NCI-H446 (cell line): ENCODE measurements at places on chromosomes 12 and 14.

DNA sequence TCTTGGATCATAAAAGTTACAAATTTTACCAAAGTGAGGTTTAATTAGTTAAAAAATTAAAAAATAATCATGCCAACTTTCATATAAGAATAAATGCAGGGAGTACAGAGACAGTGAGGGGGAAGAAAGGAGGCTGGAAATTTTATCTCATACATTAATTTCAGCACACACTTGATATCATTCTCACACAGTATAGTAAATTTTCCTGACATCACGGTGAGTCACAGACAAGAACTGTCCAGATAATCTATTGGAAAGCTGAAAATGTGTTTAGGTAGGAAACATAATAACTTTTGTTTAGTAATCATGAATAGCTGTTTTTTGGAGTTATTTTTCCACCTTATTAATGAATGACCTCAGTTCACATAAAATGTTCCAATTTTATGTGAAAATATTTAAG lies 1204.8 kb downstream of the GALC start:
- DNase-seq: no peak

- DNase-seq: no peak
These were observed 66.3 kb upstream of the TCL1B start for GRCh38 chr14:95619785-95620417.

- DNase-seq: no peak
These were observed 9.6 kb upstream of the ASIC1 start for GRCh38 chr12:50047693-50048250.

- no peak for DNase-seq
These were observed 23.8 kb upstream of the PLD4 start for GRCh38 chr14:104900639-104901512.

DNA sequence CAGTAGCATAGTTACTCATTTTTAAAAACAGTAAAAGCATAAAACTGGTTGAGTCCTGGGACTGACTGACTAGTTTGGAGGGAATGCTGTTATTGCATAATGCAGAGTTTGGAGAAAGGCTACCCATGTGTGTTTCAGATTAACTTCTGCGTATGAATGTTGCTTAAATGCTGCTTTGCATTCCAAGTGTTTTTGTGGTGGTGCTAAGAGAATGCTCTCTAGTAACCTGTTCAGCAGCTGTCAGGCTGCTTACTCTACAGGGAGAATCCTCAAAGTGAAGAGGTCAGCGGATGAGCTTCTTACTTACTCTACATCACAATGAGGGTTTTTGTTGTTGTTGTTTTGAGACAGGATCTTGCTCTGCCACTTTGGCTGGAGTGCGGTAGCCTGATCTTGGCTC lies 4.3 kb downstream of the DLST start:
- DNase-seq: no peak

- DNase-seq: peak; percentile 24
These were observed 365 bp upstream of the CCDC88C start for GRCh38 chr14:91417983-91418386.

DNA sequence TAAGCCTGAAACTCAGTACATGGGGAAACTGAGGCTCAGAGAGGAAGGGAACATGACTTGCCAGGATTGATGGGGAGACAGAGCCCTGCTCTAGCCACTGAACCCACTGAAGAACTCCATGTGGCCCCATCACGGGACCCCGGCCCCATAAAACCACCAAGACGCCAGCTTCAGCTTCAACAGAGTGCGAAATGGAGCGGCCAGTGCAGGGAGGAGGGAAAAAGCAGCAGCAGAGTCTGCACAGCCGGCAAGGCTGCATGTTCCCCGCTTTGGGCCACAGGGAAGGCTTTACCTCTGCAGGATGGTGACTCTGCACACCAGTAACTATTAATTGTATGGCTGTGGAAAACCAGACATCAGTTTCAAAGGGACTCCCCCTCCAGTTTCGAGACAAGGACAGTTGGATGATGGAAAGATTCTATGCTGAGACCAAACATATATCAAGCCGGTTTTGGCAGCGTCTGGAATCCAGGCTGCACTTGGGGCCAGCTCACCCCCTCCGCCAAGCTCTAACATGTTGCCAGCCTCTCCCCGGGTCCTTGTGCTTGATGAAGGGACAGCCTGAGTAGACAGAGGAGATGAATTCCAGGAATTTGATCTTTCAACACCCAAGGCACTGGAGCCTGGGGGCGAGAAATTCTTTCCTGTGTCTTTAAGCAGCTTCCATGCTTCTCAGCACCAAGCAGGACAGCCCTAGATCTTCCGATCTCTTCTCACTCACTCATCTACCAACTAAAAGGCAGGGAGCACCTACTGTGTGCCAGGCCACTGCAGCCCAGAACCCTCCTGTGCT lies 55.7 kb upstream of the BCL11B start:
- peak; percentile 49 for DNase-seq

- no peak for DNase-seq
These were observed 1.7 kb downstream of the JDP2 start for GRCh38 chr14:75429562-75429961.

GRCh38 chr14:56120091-56120691 lies 2.0 kb downstream of the PELI2 start:
- DNase-seq: no peak

GRCh38 chr12:10069099-10069498 lies 29.7 kb downstream of the CLEC1A start:
- DNase-seq: no peak

- peak; percentile 65 for DNase-seq
These were observed 171.2 kb downstream of the ERC1 start for GRCh38 chr12:1162081-1162760.

DNA sequence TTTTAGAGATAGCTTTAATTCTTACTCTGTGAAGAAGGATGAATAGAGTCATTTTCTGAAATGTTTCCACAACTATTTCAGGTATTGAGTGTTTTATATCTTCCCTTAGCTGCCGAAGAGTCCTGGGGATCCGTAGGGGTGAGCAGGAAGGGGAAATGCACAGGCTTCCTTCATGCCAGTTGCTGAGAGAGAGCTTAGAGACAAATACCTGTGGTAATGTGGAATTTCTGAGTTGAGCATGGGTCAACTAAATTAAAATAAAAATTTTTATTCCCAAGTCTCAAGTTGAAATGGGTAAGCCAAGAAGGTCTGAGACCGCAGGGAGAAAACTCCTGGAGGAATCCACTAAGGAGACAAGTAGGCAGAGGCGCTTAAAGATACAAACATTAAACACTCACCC lies 185.7 kb downstream of the DAD1 start:
- DNase-seq: no peak

GRCh38 chr14:69876848-69877306 lies 2.3 kb upstream of the SMOC1 start:
- no peak for DNase-seq

GRCh38 chr14:91300957-91301356 lies 56.5 kb upstream of the GPR68 start:
- DNase-seq: no peak

DNA sequence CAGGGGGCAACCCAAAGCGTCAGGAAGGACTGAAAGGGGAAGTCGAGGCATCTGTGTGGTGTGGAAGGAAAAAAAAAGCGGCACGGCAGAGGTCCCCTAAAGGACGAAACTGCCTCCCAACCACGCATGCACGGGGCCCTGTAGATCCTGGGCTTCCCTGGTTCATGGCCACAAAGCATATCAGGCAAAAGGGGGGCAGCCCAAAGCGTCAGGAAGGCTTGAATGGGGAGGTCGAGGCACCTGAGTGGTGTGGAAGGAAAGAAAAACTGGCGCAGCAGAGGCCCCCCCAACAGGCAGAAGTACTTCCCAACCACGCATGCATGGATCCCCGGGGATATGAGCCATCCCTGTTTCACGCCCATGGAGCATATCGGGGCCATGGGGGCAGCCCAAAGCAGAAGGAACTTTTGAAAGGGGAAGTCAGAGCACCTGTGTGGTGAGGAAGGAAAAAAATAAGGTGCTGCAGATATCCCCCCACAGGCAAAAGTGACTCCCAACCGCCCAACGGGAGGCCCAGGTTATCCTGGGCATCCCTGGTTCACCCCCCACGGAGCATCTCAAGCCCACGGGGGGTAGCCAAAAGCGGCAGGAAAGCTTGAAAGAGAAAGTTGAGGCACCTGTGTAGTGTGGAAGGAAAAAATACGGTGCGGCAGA lies 581.2 kb downstream of the ALG10 start:
- DNase-seq: no peak

DNA sequence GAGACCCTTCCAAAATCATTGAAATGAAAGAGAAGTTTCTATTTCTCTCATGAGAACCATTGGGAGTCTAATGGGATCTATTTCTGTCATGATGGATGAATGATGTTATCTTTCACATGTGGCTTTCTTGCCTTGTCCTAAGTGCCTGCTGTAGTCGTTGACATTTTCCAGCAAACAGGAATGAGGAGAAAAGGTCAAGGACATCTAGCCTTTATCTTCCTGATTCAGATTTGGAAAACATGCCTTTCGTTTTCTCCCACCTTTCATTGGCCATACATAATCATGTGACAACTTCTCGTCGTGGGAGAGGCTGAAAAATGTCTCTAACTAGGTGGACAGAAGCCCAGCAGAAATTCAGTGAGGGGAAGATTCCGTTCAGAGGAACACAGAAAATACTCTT lies 94.5 kb downstream of the PCNX1 start:
- no peak for DNase-seq

DNA sequence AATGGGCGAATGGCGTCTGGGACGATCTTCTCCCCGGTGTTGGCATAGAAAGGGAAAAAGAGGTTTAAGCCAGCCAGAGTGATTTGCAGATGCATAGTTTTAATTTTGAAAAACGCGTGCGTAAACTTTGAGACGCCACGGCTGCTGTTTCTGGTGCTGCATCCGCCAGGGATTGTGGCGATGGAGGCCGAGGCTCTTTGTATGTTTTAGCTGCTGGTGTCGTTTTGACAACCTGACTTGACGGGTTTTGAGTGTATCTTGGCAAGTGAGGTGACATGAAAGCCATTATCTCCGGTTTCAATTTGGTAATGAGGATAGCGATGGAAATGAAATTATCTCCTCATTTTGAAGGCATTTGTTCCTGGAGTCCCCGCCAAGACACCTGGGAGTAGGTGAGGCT lies 1.6 kb downstream of the PTGDR start:
- DNase-seq: no peak
